ENCODE measurements at places on chromosomes 1 and 21.

DNA sequence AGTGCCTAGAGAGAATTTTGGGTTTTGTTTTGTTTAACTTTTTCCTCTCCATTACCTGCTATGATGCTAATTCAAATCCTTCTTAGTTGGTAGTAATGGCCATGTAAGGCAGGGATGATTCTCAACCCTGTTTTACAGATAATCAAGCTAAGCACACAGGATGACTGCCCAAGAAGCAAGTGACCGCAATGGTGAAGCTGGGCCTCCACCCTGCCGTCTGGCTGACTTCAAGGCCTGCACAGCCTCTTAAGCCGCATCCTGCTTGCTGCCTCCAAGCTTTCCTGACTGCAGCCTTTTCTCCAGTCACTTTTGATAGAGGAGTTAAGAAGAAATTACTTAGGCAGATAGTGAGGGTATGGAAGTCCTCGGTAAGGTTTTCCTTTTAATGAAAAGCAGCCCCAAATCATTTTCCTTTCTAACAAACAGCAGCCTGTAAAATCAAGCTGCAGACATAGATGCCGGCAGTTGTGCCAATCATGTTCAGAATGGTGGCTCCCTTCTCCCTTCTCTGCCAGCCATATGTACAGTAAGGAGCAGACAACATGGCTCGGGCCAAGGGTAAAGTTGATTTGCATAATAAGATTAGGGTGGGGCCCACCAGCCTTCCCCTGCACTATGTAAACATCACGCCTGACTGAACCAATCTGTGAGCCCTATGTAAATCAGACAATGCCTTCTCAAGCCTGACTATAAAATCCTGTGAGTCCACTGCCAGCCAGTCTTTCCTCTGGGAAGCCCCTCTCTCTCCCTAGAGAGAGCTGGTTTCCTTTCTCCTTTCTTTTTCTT lies 8.8 kb upstream of the CTBS start:
- DNase-seq: no peak

GRCh38 chr1:228860911-228861831 lies 125.9 kb downstream of the RHOU start:
- no peak for DNase-seq

GRCh38 chr1:230240446-230241086 lies 173.5 kb downstream of the GALNT2 start:
- no peak for DNase-seq

GRCh38 chr1:168476588-168477385 lies 67.0 kb downstream of the XCL2 start:
- DNase-seq: no peak

Data from GM12892 (cell line).